ENCODE measurements at places on chromosomes 11 and 22.
A peak's percentile ranks its signal among the peaks of the same experiment; 100 is the strongest.

DNA sequence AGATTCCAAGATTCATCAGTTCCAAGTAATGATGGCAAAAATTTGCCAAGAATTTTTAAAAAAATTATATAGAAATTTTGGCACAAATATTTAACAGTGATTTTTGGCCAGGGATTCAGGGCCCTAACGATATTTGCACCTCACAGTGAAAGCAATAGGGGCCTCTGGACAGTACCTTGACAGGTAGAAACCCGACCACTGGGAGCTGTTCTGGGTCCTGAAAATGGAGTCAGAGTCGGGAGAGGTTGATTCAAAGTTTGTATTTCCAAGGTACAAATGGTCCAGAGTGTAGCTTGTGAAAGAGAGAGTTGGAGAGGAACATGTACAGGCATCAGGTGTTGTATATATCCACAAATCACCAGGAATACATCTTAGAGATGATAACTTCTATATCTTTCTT is 41.6 kb downstream of the MRGPRX2 start:
- peak; percentile 18 for DNase-seq

DNA sequence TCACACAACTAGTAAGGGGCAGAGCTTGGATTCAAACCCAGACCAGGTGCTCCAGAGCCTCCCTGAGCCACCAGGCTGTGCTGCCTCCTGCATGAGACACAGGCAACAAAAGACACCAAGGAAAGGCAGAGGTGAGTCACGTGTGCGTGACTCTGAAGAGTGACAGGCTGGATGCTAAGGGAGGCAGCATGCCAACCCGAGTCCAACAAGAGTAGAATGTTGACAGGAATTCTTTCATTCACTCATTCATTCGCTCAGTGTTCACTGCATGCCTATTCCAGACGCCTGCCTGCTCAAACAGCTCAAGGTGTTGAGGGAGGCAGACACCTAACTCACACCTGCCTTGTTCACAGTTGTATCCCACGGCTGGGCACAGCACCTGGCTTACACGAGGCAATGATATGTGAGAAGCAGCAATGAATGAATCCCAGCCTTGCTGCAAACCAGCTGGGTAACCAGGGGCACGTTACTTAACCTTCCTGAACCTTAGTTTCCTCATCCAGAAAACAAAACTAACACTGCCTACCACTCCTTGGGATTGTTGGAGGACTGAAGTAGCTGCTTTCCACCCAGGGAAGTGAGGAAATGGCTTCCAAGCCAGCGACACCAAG is 73.8 kb upstream of the ARFGAP3 start:
- peak; percentile 81 for DNase-seq

- peak; percentile 97 for DNase-seq
Measured at GRCh38 chr22:26550498-26551033, 38.3 kb upstream of the TFIP11 start.

GRCh38 chr11:64489831-64490441 is 101.1 kb upstream of the SLC22A12 start:
- peak; percentile 33 for DNase-seq

- DNase-seq, result no peak
Measured at GRCh38 chr11:47686151-47686550, 29.0 kb downstream of the AGBL2 start.

GRCh38 chr11:1308743-1309497 is 512 bp downstream of the TOLLIP start:
- DNase-seq, result no peak

- DNase-seq, result peak; percentile 53
Measured at GRCh38 chr11:79397252-79397651, 43.6 kb downstream of the TENM4 start.

DNA sequence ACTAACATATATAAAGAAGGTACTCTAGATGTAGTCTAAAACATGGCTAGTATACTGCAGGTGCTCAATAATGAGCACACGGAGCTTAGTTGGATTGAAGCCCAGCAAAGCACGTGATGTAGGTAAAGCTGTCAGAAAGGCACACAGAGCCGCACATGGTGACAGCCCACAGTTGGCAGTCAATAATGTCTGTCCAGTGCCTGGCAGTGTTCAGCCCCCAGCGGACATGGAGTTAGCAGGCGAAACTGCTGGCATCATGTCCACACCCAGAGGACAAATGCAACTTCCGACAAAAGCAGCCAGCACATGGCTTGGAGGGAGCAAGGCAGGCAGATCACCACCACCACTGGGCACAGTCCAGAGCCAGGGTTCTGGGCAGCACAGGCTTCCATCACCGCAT is 43.5 kb upstream of the H19 start:
- no peak for DNase-seq

GRCh38 chr22:44890416-44891292 is 119.2 kb downstream of the PHF21B start:
- no peak for DNase-seq

GRCh38 chr11:78195917-78196560 is 7.3 kb downstream of the USP35 start:
- DNase-seq, result peak; percentile 42

DNA sequence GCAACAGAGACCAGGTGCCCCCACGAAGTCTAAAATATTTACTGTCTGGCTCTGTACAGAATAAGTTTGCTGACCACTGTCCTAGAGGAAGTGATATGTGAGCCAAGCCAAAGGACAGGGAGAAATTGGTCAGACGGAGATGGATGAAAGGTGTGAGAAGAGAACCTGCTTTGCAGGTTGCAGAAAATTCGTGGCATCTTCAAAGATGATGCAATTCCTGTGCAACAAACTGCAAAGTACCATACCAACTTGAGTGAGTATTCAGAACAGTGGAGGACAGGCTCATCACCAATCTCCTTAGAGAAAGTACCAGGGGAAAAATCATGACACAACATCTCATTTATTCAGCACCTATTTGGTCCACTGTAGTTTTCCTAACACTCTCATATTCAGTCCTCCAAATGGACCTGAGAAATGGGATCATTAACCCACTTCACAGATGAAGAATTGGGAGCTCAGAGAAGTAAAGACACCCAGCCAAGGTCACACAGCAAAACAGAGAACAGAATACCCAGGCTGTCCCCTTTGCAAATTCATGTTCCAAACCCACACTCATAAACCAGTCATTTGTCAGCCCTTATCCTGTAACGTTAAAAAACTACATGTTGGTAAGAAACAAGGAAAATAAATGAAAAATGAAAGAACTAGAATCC is 536.8 kb downstream of the MIAT start:
- DNase-seq, result no peak

DNA sequence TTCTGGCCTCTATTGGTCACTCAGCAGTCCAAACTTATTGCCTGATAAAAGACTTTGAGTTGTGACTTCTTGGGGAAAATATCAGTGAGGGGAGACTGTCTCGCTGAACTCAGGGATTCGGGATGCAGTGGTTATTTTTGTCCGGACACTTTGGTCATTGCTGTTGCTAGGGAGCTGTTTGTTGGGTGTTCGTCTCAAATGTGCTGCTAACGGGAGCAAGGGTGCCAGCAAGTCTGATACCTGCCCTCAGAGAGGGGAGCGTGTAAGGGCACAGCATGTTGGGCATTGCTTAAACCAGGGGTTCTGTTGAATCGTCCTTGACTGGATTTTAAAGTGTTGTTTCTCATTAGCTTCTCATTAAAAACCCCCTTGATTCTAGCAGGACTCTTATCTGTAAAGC is 49.2 kb upstream of the SLC25A18 start:
- DNase-seq, result no peak

DNA sequence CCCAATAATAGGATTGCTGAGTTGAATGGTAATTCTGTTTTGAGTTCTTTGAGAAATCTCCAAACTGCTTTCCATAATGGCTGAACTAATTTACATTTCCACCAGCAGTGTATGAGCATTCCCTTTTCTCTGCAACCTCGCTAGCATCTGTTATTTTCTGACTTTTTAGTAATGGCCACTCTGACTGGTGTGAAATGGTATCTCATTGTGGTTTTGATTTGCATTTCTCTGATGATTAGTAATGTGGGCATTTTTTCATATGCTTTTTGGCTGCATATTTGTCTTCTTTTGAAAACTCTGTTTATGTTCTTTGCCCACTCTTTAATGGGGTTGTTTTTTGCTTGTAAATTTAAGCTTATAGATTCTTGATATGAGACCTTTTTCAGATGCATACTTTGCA is 97.4 kb downstream of the FDX1 start:
- peak; percentile 59 for DNase-seq

DNA sequence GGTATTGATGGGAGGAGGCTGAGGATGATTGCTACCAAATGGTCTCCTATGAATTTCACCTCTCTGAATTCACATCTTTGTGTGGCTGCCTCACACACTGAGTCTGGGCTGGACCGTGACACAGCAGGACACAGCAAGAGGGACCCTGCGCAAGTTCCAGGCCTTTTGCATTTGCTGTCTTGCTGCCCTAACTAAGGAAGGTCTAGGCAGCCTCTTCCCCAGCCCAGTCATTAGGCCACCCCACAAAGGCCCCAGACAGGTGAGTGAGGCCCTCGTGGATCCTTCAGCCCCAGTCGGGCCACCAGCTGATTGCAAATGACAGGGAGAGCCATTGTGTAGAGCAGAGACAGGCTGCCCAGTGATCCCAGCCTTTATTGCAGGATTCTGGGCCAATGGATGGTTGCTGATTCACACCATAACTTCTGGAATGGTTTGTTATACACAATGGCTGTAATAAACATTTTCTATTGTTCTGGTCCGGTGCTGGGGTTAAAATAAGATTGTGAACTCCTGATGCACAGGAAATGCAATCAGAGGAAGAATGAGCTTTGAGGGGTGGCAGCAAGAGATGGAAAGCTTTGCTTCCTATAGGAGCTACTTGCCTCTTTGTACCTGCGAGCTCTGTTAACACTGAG is 28.5 kb upstream of the CSNK2A3 start:
- DNase-seq, result no peak

GRCh38 chr11:63869683-63870082 is 30.8 kb downstream of the MARK2 start:
- no peak for DNase-seq

DNA sequence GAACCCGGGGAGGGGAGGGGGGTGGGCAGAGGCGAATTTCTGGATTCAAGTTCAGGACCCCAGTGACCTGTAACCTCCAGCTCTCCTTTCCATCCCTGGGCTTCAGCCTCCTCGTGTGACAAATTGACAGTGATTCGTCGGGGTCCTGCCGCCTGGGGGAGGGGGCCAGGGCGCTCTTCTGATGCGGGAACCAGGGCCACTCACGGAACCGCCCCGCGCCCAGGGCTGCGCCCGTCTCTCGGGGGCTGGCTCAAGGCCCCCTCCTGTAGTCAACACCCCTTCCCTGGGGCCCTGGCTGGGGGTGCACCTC is 92.8 kb upstream of the ANO1 start:
- no peak for DNase-seq

DNA sequence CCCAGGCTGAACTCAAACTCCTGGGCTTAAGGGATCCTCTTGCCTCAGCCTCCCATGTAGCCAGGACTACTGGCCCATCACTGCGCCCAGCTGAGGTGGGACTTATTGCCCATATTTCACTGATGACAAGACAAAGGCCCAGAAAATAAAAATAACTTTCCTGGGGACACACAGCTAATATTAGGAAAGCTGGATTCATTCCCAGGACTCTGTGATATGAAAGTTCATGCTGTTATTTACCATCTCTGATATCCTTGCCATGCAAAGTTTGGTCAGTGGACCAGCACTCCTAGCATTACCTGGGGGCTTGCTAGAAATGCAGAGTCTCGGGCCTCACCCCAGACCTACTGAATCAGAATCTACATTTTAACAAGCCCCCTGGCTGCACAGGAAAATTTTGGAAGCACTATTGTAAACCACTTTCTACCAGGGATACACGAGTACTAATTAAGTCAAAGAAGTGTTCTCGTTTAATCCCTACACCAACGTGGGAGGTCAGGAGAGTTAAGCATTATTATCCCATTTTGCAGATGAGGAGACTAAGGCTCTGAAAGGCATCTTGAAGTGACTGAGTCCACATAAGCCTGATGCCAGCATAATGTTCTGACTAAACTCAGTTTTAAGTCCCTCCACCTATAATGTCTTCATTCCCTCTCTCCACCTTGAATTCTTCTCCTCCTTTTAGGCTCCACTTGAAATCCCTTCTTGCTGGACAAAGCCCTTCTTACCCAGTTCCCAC is 2.5 kb upstream of the FAM83F start:
- DNase-seq, result no peak

GRCh38 chr11:15602785-15603567 is 488.3 kb downstream of the INSC start:
- no peak for DNase-seq

DNA sequence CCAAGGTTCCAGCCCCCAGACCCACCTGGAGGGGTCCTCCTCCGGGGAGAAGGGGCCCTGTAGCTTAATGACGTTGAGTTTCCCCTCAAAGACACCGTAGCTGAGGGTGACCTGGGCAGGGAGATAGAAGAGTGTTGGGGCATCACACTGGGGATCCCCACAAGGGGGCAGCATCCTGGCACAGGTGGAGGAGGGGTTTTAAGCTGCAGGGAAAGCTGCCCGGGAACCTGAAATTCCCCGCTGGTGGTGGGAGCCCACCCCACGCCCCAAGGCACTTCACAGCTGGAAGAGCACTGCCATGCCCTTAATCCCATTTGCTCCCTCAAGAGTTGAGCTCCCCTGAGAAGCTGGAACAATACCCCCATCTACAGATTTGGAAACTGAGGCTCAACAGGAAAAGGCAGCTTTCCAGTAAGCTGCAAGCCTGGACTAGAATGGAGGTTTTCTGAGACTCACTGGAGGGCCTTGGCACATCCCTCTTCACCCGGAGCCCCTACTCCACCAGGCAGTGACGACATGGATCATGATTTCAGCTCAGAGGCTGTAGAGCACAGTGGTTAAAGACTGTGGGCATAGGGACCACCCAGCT is 13.7 kb downstream of the MFNG start:
- DNase-seq, result no peak

DNA sequence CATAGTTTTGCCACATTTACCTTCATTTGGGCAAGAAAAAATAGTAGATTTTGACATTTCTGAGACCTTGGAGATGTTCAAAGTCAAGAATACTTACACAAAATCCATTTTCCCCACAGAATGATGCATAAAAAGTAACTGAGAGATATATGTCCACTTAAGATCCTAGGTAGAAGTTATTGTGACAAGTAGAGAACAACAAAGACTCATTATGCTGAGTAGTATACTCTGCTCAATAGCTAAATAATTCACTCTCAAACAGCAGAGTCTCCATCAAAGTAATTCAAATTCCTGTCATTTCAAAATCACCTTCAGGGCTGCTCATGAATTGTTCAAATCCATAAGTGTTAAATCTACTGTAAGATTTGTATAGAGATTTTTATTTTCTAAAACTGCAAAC is 35.3 kb downstream of the IMMP1L start:
- DNase-seq, result no peak
